ENCODE measurements at places on chromosomes 11 and 22. TPM values are rescaled to one million over a fixed set of nuclear protein-coding genes. Genes with fewer than 3 reads are reported as not detected.

DNA sequence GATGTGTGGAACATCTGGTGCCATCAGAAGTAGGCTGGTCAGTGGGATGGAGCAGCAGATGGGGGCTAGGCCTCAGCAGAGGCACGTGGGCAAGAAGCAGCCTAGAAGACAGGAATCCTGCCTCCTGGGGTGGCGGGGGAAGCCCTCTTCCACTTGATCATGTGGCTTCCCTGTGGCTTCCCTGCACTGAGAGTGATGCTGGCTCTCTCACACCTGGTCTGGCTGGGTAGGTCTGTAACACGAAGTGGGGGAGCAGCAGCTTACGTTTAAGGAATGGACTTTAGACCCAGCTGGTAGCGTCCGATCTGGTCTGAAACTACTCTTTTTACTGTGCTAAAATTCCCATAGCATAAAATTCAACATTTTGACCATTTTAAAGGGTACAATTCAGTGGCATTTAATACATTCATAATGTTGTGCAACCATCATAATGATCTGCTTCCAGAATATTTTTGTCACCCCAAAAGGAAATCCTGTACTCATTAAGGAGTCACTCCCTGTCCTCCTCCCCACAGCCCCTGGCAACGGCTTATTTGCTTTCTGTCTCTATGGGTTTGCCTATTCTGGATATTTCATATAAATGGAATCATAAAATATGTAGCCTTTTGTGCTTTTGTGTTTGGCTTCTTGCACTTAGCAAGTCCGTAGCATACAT lies 21.7 kb downstream of the PTPN5 start:
- H3K27ac ChIP-seq: no peak overlapping the region
- no peak overlapping the region for H3K4me3 ChIP-seq
- no peaks in the 10 kb centered on the region for H3K27me3 ChIP-seq
- H3K36me3 ChIP-seq: no peaks in the 10 kb centered on the region

DNA sequence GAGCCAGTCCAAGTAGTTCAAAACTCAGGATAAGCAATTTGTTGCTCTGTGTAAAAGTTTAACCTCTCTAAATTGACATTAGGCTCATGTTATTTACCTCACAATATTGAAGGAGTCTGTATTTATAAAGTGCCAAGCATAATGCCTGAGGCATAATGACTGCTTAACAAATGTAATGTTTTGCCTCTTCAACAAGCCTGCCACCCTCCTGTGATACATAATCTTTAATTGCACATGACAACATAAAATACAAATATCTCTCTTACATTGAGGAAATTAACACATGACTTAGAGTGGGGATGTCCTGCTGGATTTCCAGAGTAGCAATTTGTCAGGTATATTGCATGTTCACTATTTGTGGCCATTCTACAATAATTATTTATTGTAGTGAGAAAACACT lies 469.2 kb upstream of the ANO5 start:
- no peak for DNase-seq
- H3K4me3 ChIP-seq: no peak overlapping the region
- H3K4me1 ChIP-seq: no peaks in the 10 kb centered on the region
- H3K36me3 ChIP-seq: no peaks in the 10 kb centered on the region

GRCh38 chr11:106421676-106422292 lies 344.3 kb downstream of the AASDHPPT start:
- no peak overlapping the region for H3K4me3 ChIP-seq
- no peaks in the 10 kb centered on the region for H3K4me1 ChIP-seq
- no peak for DNase-seq
- no peaks in the 10 kb centered on the region for H3K27me3 ChIP-seq

DNA sequence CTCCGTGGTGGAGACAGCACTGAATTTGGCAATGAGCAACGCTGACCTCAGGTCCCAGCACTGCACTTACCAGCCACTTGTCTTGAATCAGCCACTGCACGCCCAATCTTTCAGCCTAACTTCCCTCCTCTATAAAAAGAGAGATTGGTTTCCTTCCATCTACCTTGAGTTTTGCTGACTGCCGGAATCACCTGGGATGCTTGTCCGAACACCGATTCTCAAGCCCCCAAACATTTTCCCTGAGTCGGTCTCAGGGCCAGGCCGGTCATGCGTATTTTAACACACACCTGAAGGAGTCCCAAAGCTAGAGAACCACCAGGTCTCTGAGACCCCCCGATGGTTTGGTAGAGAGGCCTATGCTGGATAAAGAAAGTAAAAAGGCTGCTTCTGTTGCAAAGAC lies 131.5 kb downstream of the SPATA19 start:
- no peak overlapping the region for H3K27ac ChIP-seq
- H3K27me3 ChIP-seq: no peaks in the 10 kb centered on the region
- H3K4me1 ChIP-seq: no peaks in the 10 kb centered on the region
- H3K4me3 ChIP-seq: no peak overlapping the region
- DNase-seq: no peak

GRCh38 chr11:112514011-112514740 lies 253.5 kb upstream of the PLET1 start:
- no peaks in the 10 kb centered on the region for H3K4me1 ChIP-seq
- H3K36me3 ChIP-seq: no peaks in the 10 kb centered on the region
- H3K27me3 ChIP-seq: no peaks in the 10 kb centered on the region
- H3K4me3 ChIP-seq: no peak overlapping the region

DNA sequence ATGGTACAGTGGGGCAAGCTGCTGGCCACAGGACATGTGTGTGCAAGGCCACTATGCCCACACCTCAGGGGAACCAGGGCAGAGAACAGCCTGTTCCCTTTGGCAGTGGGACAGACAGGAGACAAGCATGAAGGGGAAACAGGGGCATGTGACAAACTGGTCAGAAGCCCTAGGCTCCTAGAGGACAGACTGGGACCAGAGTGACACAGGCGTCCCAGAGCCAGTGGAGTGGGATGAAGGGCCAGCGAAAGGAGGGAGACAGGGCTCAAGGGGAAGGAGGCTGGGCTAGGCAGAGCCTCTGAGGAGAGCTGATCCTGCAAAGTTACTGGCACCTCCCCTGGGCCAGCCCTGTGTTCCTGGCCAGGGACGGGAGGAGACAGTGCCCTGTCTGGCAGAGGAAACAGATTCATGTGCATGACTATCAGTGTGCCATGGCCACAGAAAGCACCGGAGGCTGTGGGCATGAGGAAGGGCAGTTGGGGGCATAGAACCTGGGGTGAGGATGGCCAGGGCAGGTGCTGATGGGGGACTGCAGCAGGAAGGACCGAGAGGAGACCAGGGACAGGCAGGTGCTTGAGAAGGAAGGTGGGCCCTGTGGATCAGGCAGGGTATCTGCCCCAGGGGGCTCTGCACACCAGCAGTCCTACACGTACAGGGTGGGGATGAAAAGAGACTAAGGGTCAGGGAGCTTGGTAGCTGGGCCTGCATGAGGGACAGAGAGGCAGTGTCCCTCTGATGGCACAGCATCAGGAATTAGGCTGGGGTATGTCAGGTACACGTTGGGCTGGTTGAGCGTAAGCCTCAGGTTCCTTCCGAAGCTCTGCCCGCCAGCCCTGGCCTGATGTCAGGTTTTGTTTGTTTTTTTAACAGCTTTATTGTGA lies 9.8 kb downstream of the DERL3 start:
- H3K27ac ChIP-seq: no peak overlapping the region
- no peaks in the 10 kb centered on the region for H3K27me3 ChIP-seq
- H3K4me3 ChIP-seq: no peak overlapping the region
- peaks cover 11% of the 10 kb centered on the region for H3K36me3 ChIP-seq
- no peaks in the 10 kb centered on the region for H3K4me1 ChIP-seq

DNA sequence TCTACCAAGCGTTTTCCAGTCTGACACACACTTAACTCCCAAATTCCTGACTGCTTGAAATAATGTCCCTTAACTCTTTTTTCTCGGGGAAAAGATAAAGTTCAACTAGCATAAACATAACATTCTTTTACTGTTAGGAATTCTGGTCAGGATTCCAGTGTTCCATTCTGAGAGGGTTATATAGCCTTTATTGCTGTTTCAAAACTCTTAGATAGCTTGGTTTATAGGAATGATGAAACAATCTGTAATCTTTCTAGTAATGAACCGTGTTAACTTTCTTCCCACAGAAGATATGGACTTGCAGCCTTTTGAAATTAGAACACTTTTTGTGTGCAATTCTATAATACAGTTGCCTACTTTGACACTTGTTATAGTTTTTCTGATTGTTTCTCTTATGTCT lies 8.6 kb downstream of the REXO2 start:
- H3K4me3 ChIP-seq: no peak overlapping the region
- no peaks in the 10 kb centered on the region for H3K36me3 ChIP-seq
- no peaks in the 10 kb centered on the region for H3K27me3 ChIP-seq
- no peak for DNase-seq
- no peak overlapping the region for H3K27ac ChIP-seq

DNA sequence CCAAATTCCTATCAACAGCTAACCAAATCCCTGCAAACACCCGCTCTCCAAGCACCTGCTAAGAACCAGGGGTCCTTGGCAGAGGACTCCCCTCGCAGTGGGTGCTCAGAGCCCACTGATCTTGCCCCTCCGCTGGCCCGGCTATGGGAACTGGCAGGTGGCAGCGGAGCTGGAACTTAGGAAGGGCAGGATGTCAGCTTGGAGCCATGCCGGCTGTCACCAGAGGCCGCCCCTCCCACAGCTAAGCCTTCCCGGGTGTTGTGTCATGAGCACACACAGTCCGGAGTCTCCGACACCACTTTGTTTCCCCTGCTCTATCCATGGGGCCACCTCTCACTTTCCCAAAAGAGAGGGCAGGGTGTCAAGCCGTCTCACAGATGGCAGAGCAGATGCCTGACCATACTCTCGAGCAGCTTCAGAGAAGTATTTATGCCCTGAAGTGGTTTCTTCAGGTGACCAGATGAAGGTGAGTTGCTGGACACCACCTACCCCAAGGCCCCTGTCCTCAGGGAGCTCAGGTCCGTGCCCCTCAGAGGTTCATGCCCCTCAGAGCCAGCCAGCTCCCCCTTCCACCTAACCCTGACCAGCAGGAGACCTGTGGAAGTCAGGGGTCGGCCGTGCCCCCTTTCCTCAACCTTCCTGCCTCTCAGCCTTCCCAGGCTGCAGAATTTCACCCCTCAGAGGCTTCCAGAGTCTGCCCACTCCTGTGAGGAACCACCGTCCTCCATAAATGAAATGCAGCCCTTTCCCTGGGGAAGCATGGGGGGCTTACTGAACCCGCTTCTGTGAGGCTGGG lies 545.7 kb upstream of the B3GAT1 start:
- no peak overlapping the region for H3K27ac ChIP-seq
- H3K36me3 ChIP-seq: no peaks in the 10 kb centered on the region
- no peak overlapping the region for H3K4me3 ChIP-seq

GRCh38 chr11:13376838-13377237 lies 86.2 kb downstream of the BTBD10 start:
- H3K27ac ChIP-seq: no peak overlapping the region
- H3K27me3 ChIP-seq: no peaks in the 10 kb centered on the region
- H3K36me3 ChIP-seq: peaks cover 11% of the 10 kb centered on the region

GRCh38 chr11:132555617-132556016 lies 976.7 kb downstream of the OPCML start:
- no peak overlapping the region for H3K27ac ChIP-seq
- H3K4me1 ChIP-seq: no peaks in the 10 kb centered on the region
- H3K36me3 ChIP-seq: no peaks in the 10 kb centered on the region

GRCh38 chr11:134742956-134743819 lies 331.1 kb upstream of the B3GAT1 start:
- H3K36me3 ChIP-seq: no peaks in the 10 kb centered on the region
- no peak overlapping the region for H3K4me3 ChIP-seq
- H3K27ac ChIP-seq: no peak overlapping the region
- no peaks in the 10 kb centered on the region for H3K27me3 ChIP-seq
- H3K4me1 ChIP-seq: peaks cover 32% of the 10 kb centered on the region
- peak; percentile 83 for DNase-seq

DNA sequence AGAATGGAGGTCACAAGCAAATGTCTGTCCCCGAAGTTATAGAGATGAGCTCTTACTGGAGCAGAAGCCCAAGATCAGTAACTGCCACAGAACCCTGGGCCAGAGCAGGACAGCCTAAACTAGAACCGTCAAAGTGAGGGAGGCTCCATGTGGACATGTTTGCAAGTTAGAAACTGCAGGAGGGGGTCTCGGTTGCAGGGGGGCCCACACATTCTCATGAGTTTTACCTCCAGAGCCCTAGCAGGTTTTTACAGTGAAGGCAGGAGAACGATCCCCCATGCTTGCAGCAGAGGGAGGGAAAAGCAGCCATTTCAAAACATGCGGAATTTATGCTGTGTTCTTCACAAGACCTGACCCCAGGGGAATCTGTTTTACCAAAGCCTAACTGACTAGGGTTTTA lies 133.5 kb upstream of the B3GAT1 start:
- no peaks in the 10 kb centered on the region for H3K36me3 ChIP-seq
- no peak overlapping the region for H3K27ac ChIP-seq

DNA sequence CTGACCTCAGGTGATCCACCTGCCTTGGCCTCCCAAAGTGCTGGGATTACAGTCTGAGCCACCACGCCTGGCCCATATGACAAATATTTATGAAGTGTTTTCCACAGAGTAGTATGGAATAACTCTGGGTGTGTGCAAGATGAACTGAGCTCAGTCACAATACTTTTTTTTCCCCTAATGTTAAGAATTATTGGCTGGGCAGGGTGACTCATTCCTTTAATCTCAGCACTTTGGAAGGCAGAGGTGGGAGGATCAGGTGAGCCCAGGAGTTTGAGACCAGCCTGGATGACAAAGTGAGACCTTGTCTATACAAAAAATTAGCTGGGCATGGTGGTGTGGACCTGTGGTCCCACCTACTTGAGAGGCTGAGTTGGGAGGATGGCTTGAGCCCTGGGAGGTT lies 6.4 kb downstream of the PTPRJ start:
- no peaks in the 10 kb centered on the region for H3K36me3 ChIP-seq
- H3K27me3 ChIP-seq: no peaks in the 10 kb centered on the region
- H3K27ac ChIP-seq: peak overlapping the region; percentile 62
- DNase-seq: peak; percentile 72
- H3K4me3 ChIP-seq: no peak overlapping the region
- no peaks in the 10 kb centered on the region for H3K4me1 ChIP-seq

DNA sequence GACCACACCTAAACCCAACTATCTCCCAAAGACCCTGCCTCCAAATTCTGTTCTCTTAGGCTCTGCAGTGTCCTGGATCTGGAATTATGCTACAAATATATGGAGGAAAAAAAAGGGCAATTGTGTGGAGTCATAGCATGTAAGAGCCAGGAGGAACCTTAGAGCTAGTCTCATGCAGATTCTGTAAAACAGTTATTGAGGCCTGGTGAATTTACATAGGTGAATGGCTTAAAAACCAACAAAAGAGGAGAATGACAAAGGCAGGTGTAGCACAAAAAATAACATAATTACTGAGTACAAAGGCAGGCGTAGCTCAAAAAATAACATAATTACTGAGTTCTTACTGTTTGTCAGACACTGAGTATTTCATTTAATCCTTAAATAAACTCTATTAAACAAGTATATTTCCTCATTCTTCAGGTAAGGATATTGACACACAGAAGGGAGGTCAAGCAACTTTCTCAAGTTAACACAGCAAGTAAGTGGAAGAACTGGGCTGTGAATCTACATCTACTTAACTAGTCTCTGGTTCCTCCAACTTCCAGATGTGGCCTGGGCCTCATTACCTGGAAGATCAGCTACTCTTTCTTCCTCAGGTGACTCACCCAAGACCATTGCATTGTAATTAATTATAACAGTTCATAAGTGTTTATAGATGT lies 938.9 kb upstream of the TENM4 start:
- no peak for DNase-seq
- no peaks in the 10 kb centered on the region for H3K36me3 ChIP-seq
- no peak overlapping the region for H3K27ac ChIP-seq
- H3K27me3 ChIP-seq: no peaks in the 10 kb centered on the region

F2 gene
- polyA plus RNA-seq: 0.09 TPM

RPS6KB2 gene
- 71.0 TPM for polyA plus RNA-seq
